ENCODE measurements at places on chromosomes 2 and 18. TPM values are rescaled to one million over a fixed set of nuclear protein-coding genes. Genes with fewer than 3 reads are reported as not detected.

The ITPRIPL1 gene
- total RNA-seq, result 1.1 TPM

The LRP2 gene
- total RNA-seq, result not detected

The ATIC gene
- 36.1 TPM for total RNA-seq

The SKA1 gene
- 1.9 TPM for total RNA-seq

Data from heart right ventricle (tissue), 16 donors.